ENCODE measurements at places on chromosomes 2 and 18. TPM values are rescaled to one million over a fixed set of nuclear protein-coding genes. Genes with fewer than 3 reads are reported as not detected.

The ERBB4 gene
- total RNA-seq: not detected

- H3K36me3 ChIP-seq: peaks cover 31% of the 10 kb centered on the region
- no peak for DNase-seq
- H3K27me3 ChIP-seq: peaks cover 10% of the 10 kb centered on the region
- H3K4me1 ChIP-seq: peaks cover 35% of the 10 kb centered on the region
- no peak overlapping the region for H3K4me3 ChIP-seq
Measured at GRCh38 chr2:28407976-28408690, 15.5 kb downstream of the FOSL2 start.

The LTBP1 gene
- total RNA-seq: 409 TPM

GRCh38 chr2:67124531-67124930 lies 272.6 kb upstream of the ETAA1 start:
- no peaks in the 10 kb centered on the region for H3K4me1 ChIP-seq
- H3K4me3 ChIP-seq: no peak overlapping the region
- H3K27me3 ChIP-seq: no peaks in the 10 kb centered on the region

- DNase-seq: no peak
- no peak overlapping the region for H3K27ac ChIP-seq
- H3K27me3 ChIP-seq: no peaks in the 10 kb centered on the region
- H3K4me3 ChIP-seq: no peak overlapping the region
- no peaks in the 10 kb centered on the region for H3K36me3 ChIP-seq
Measured at GRCh38 chr2:136703214-136703613, 62.1 kb upstream of the THSD7B start.

DNA sequence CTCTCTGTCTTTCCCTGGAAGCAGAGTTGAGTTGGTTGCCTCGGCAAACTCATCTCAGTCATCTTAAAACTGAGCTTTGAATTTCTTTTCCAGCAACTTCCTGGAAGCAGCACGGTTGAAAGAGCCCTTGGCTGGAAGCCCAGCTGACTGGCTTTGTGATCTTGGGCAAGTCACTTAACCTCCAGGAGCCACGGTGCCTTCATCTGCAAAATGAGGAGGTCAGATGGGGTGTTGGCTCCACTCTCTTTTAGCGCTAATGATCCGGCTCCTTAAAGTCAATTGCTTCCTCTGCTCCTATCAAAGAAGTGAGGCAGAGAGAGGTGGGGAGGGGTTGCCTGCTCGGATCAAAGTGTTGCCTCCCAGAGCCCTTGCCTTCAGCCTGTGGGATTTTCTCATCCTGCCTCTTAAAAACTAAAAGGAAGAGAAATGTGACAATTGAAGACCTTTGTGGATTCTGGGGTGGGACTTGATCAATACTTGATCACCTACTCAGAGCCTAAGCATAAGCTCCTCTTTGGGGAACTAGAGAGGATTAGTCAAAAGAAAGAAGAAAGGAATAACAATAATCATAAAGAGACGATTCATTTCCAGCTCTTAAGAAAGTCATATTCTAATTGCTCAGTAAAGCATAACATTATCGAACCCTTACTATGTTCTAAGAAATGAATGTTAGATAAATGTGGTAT lies 86.6 kb downstream of the MYCN start:
- no peaks in the 10 kb centered on the region for H3K36me3 ChIP-seq

- H3K4me3 ChIP-seq: no peak overlapping the region
- H3K27me3 ChIP-seq: peaks cover 3% of the 10 kb centered on the region
- H3K4me1 ChIP-seq: peaks cover 50% of the 10 kb centered on the region
- DNase-seq: no peak
Measured at GRCh38 chr18:35038881-35039491, 2.2 kb upstream of the MAPRE2 start.

- H3K27me3 ChIP-seq: peaks cover 18% of the 10 kb centered on the region
- no peak for DNase-seq
- no peaks in the 10 kb centered on the region for H3K36me3 ChIP-seq
- peaks cover 6% of the 10 kb centered on the region for H3K4me1 ChIP-seq
Measured at GRCh38 chr18:47795434-47795814, 135.0 kb downstream of the SMAD2 start.

The MYO5B gene
- not detected for total RNA-seq

- peak; percentile 77 for DNase-seq
- H3K4me3 ChIP-seq: no peak overlapping the region
- peak overlapping the region; percentile 93 for H3K27ac ChIP-seq
- 0 out of 2 replicates have a peak, but pooled peaks cover 2% of the 10 kb centered on the region for H3K27me3 ChIP-seq
Measured at GRCh38 chr2:233700028-233700635, 7.4 kb downstream of the UGT1A6 start.

The GALNT5 gene
- total RNA-seq: 70.0 TPM

- H3K4me3 ChIP-seq: no peak overlapping the region
- H3K27ac ChIP-seq: no peak overlapping the region
- no peaks in the 10 kb centered on the region for H3K4me1 ChIP-seq
- peaks cover 15% of the 10 kb centered on the region for H3K27me3 ChIP-seq
- no peaks in the 10 kb centered on the region for H3K36me3 ChIP-seq
- DNase-seq: no peak
Measured at GRCh38 chr18:12057419-12058039, 36.1 kb upstream of the ANKRD62 start.

- peaks cover 3% of the 10 kb centered on the region for H3K27me3 ChIP-seq
- peak overlapping the region; percentile 89 for H3K4me3 ChIP-seq
Measured at GRCh38 chr2:85601771-85602475, 575 bp downstream of the TMEM150A start.

GRCh38 chr2:221156062-221156734 lies 415.9 kb downstream of the EPHA4 start:
- H3K4me1 ChIP-seq: no peaks in the 10 kb centered on the region
- no peak for DNase-seq
- no peak overlapping the region for H3K27ac ChIP-seq

The ANKRD62 gene
- not detected for total RNA-seq

- peaks cover 4% of the 10 kb centered on the region for H3K27me3 ChIP-seq
- DNase-seq: no peak
- no peak overlapping the region for H3K4me3 ChIP-seq
- no peaks in the 10 kb centered on the region for H3K36me3 ChIP-seq
- no peak overlapping the region for H3K27ac ChIP-seq
Measured at GRCh38 chr2:133503323-133503722, 64.9 kb downstream of the NCKAP5 start.

DNA sequence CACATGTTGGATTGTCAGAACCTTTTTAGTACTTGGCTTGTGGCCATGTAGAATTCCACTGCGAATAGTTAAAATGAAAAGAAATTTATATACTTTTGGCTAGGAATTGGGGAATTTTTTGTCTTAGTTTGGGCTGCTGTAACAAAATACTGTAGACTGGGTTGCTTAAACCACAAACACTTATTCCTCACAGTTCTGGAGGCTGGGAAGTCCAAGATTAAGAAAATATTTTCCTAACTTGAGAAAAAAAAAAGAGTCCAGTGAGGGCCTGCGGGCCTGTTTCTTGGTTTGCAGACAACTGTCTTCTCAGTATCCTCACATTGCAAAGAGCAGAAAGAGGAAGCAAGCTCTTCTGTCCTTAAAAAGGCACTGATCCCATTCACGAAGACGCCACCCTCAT lies 81.9 kb downstream of the CD226 start:
- no peak overlapping the region for H3K4me3 ChIP-seq
- no peak overlapping the region for H3K27ac ChIP-seq
- H3K36me3 ChIP-seq: no peaks in the 10 kb centered on the region
- no peaks in the 10 kb centered on the region for H3K27me3 ChIP-seq

DNA sequence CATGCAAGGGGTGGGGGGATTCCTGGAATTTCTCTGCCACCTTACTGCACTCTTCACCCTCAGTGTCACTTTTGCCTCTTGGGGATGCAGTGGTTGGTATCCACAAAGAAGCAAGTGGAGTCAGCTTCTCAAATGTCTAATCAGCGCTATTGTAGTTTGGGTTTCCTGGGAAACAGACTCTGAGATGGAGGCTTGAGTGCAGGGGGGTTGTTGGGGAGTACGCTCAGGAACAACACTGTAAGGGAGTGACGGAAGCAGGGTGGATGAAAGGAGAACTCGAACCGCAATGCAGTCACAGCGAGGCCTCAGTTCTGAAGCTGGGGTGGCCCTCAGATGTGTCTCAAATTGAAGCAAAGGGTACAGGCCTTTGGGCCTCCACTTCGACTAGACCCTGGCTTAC lies 73.6 kb upstream of the EPC2 start:
- DNase-seq: no peak
- no peak overlapping the region for H3K4me3 ChIP-seq
- no peaks in the 10 kb centered on the region for H3K36me3 ChIP-seq
- peaks cover 28% of the 10 kb centered on the region for H3K27me3 ChIP-seq
- no peak overlapping the region for H3K27ac ChIP-seq
- no peaks in the 10 kb centered on the region for H3K4me1 ChIP-seq

The KIF1A gene
- not detected for total RNA-seq

- H3K4me3 ChIP-seq: no peak overlapping the region
- no peaks in the 10 kb centered on the region for H3K4me1 ChIP-seq
- H3K27ac ChIP-seq: no peak overlapping the region
- no peak for DNase-seq
- peaks cover 4% of the 10 kb centered on the region for H3K36me3 ChIP-seq
Measured at GRCh38 chr2:95079199-95079683, 42.4 kb downstream of the MRPS5 start.

DNA sequence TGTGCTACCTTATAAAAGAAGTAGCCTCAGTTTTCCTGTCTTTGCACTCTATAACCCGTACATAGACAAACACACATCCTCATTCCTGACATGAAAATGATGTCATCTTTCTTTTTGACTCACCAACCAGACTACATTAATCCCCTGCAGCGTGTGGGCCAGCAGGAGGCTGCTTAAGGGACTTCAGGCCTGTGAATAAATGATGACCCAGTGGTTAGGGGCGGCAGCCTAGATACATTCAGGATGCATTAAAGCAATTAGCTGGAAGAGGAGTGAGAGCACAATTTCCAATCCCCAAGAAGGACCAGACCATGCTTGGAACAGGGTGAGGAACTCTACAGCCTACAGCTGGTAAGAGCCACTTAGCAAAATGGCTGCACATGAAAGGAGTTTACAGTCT lies 57.3 kb upstream of the KLF7 start:
- H3K4me3 ChIP-seq: no peak overlapping the region
- peaks cover 51% of the 10 kb centered on the region for H3K4me1 ChIP-seq
- no peaks in the 10 kb centered on the region for H3K36me3 ChIP-seq
- H3K27me3 ChIP-seq: peaks cover 1% of the 10 kb centered on the region
- DNase-seq: peak; percentile 62

GRCh38 chr2:157471078-157471477 lies 27.2 kb upstream of the CYTIP start:
- no peak overlapping the region for H3K27ac ChIP-seq
- DNase-seq: no peak
- H3K4me1 ChIP-seq: peaks cover 37% of the 10 kb centered on the region
- no peaks in the 10 kb centered on the region for H3K27me3 ChIP-seq

The RESP18 gene
- total RNA-seq: not detected

The TUBA3D gene
- total RNA-seq: not detected

- no peaks in the 10 kb centered on the region for H3K4me1 ChIP-seq
- H3K27ac ChIP-seq: no peak overlapping the region
- no peaks in the 10 kb centered on the region for H3K36me3 ChIP-seq
- DNase-seq: no peak
- peaks cover 7% of the 10 kb centered on the region for H3K27me3 ChIP-seq
- no peak overlapping the region for H3K4me3 ChIP-seq
Measured at GRCh38 chr2:208150956-208151355, 5.0 kb upstream of the CRYGB start.

- H3K4me3 ChIP-seq: no peak overlapping the region
- DNase-seq: no peak
- peak overlapping the region; percentile 91 for H3K27ac ChIP-seq
- H3K36me3 ChIP-seq: 0 out of 2 replicates have a peak, but pooled peaks cover 6% of the 10 kb centered on the region
Measured at GRCh38 chr2:85734942-85735608, 18.7 kb upstream of the ATOH8 start.

GRCh38 chr2:41736105-41736567 lies 311.7 kb upstream of the PKDCC start:
- peak overlapping the region; percentile 11 for H3K4me3 ChIP-seq
- H3K36me3 ChIP-seq: no peaks in the 10 kb centered on the region
- peak overlapping the region; percentile 64 for H3K27ac ChIP-seq

DNA sequence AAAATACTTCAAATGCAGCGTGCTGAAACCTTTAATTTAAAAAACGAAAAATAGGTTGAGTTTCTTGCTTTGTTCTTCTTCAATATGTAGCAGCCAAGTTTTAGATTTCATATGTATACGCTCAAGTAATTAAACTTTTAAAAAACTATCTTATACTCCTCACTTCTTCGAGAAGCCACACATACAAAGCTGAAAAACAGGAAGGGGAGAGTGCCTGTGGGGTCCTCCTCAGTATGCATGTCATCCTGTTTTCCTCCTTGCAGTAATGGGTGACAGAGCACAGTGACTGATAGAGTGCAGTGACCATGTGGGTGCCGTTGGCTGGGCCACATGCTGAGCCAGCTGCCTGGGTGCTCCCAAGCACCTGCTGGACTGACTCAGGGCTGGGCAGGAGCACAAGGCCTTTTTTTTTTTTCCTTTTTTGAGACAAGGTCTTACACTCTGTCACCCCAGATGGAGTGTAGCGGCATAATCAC lies 33.3 kb downstream of the UXS1 start:
- peaks cover 2% of the 10 kb centered on the region for H3K27me3 ChIP-seq
- H3K4me1 ChIP-seq: peaks cover 17% of the 10 kb centered on the region
- no peak for DNase-seq
- H3K27ac ChIP-seq: no peak overlapping the region
- peaks cover 5% of the 10 kb centered on the region for H3K36me3 ChIP-seq

The PLCD4 gene
- total RNA-seq: 0.61 TPM

The TRAPPC12 gene
- 70.2 TPM for total RNA-seq

All from HFFc6 (cell line).